Adrenal gland (tissue), 19 donors: ENCODE measurements at places on chromosomes 4 and X.

- no peak overlapping the region for H3K4me3 ChIP-seq
- H3K27me3 ChIP-seq = no peaks in the 10 kb centered on the region
- no peaks in the 10 kb centered on the region for H3K36me3 ChIP-seq
- H3K4me1 ChIP-seq = no peaks in the 10 kb centered on the region
- peak; percentile 5 for DNase-seq
- no peak overlapping the region for H3K27ac ChIP-seq
These were observed 2182.5 kb upstream of the AGA start for GRCh38 chr4:179624768-179625181.

GRCh38 chrX:17967888-17968287 lies 106.8 kb upstream of the RAI2 start:
- no peak for DNase-seq
- H3K27me3 ChIP-seq = peaks cover 5% of the 10 kb centered on the region
- H3K36me3 ChIP-seq = no peaks in the 10 kb centered on the region

GRCh38 chr4:112735474-112735951 lies 98.6 kb downstream of the LARP7 start:
- H3K4me1 ChIP-seq = no peaks in the 10 kb centered on the region
- H3K36me3 ChIP-seq = no peaks in the 10 kb centered on the region
- H3K27me3 ChIP-seq = no peaks in the 10 kb centered on the region

DNA sequence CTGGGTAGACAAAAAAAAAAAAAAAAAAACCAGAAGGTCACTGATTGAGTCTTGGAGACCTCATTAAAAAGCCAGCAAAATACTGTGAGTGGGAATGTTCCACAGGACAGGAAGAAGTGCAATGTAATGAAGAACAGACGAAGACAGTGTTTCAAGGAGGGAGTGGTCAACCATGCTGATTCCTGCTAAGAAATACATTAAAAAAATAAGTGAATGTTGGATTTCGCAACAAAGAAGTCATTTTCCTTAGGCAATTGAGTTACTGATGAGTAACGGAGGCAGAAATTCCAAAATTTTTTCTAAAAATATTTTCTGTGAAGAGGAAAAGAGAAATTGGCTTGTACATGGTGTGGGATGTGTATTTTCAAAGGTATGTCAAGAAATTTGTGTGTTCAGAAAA lies 94.3 kb upstream of the FAM47B start:
- no peaks in the 10 kb centered on the region for H3K36me3 ChIP-seq
- no peak overlapping the region for H3K4me3 ChIP-seq
- H3K27me3 ChIP-seq = no peaks in the 10 kb centered on the region
- no peak overlapping the region for H3K27ac ChIP-seq
- DNase-seq = no peak
- H3K4me1 ChIP-seq = no peaks in the 10 kb centered on the region

DNA sequence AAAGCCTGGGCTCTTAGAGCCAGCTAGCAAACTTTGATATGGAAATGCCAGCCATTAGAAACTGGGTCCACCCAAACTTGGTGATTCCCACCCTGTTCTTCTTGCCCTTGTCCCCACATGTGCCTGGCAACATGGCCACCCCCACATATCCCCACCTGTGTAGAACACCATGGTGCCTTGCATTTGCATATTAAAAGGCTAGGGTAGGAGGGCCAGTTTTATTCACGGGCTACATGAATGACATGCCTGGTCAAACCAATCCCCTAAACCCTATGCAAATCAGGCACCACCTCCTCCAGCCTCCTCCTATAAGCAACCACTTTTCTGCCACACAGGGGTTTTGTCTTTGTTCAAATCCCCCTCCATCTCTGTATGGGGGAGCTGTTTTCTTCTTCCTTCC lies 104.9 kb downstream of the CLNK start:
- H3K4me1 ChIP-seq = no peaks in the 10 kb centered on the region
- no peaks in the 10 kb centered on the region for H3K27me3 ChIP-seq
- no peak overlapping the region for H3K27ac ChIP-seq
- H3K4me3 ChIP-seq = no peak overlapping the region
- no peak for DNase-seq

GRCh38 chr4:147492761-147493160 lies 11.9 kb downstream of the EDNRA start:
- H3K4me3 ChIP-seq = no peak overlapping the region
- H3K36me3 ChIP-seq = no peaks in the 10 kb centered on the region
- no peaks in the 10 kb centered on the region for H3K4me1 ChIP-seq

DNA sequence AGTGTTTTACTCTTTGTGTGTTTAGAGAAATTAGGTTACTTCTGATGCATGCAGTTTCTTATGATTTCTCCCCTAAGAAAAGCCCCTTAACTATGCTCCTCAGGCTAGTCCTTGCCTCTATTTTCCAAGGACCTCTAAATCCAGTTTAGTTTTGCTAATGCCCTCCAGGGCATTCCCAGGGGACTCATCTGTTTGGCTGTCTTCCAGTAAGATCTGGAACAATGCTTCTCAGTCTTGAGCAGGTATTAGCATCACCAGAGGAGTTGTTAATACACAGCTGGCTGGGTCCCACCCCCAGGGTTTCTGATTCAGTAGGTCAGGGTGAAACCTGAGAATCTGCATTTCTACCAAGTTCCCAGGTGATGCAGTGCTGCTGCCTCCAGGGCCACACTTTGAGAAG lies 56.9 kb downstream of the OTC start:
- H3K27ac ChIP-seq = no peak overlapping the region
- H3K4me3 ChIP-seq = no peak overlapping the region
- no peaks in the 10 kb centered on the region for H3K4me1 ChIP-seq
- DNase-seq = no peak

DNA sequence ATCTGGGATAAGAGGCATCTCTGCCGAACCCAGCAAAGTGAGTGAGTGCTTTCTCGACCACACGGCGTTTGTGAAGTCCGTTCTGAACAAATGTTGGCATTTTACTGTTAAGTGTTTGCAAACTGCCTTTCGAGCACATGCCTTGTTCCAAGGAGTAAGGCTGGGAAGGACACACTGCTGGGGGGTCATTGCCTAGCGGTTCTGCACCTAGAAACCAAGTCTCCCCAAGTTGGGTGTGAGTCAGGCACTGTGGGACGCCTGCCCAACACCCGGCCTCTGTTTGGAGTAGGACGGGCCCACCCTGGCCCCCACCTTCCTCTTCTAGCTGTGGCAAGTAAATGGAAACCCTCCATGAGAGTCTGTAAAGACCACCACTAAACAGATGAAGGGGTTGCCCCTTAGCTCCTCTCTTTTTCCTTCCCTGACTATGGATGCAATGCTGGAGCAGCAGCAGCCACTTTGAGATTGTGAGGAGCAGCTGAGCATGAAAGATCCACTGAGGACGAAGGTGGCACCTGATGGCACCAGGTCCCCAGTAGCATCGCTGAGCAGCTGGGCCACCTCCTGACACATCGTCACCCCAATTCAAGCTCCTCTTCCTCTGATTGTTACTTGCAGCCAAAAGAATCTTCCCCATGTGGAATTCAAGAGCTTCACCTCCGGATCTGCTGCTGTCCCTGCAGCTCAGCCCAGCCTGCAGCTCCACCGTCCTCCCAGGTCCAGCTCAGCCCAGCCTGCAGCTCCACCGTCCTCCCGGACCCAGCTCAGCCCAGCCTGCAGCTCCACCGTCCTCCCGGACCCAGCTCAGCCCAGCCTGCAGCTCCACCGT lies 6.3 kb downstream of the CPLX1 start:
- H3K4me1 ChIP-seq = no peaks in the 10 kb centered on the region
- no peaks in the 10 kb centered on the region for H3K27me3 ChIP-seq
- H3K36me3 ChIP-seq = no peaks in the 10 kb centered on the region
- no peak for DNase-seq
- no peak overlapping the region for H3K27ac ChIP-seq

- H3K4me1 ChIP-seq = no peaks in the 10 kb centered on the region
- DNase-seq = no peak
- H3K36me3 ChIP-seq = no peaks in the 10 kb centered on the region
These were observed 474.5 kb downstream of the KLHL13 start for GRCh38 chrX:117641913-117642656.

DNA sequence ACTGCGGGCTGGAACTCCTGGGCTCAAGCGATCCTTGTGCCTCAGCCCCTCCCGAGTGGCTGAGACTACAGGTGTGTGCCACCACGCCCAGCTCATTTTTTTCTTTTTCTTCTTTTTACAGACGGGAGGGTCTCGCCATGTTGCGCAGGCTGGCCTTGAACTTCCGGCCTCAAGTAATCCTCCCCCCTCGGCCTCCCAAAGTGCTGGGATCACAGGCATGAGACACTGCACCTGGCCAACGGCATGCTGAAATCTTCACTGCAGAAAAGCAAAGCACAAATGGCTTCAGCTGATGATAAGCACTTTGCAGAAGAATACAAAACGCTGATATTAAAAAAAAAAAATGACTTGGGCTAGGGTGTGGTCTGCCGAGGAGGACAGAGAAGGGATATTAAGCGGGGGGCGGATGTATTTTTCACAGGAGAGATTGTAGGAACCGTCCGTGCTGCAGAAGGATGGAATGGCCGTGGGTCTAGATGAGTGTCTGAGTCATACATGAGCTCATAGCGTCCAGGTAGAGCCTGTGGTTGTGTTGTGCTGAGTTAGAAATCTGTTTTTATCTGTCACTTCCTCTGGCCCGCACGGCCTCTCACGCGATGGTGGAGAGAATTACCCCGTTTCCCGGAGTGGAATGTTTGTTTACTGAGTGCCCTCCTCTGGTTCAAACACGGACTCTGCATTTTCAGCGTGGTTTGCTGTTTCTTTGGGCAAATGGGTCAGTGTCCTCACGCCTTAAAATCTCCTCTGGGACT lies 8.5 kb upstream of the AKAP17A start:
- H3K27me3 ChIP-seq = no peaks in the 10 kb centered on the region
- H3K4me3 ChIP-seq = no peak overlapping the region
- no peak overlapping the region for H3K27ac ChIP-seq
- DNase-seq = no peak
- H3K4me1 ChIP-seq = no peaks in the 10 kb centered on the region
- H3K36me3 ChIP-seq = no peaks in the 10 kb centered on the region

GRCh38 chr4:122663814-122664610 lies 43.1 kb upstream of the IL21 start:
- no peak for DNase-seq
- H3K27ac ChIP-seq = no peak overlapping the region
- H3K4me3 ChIP-seq = no peak overlapping the region
- H3K27me3 ChIP-seq = no peaks in the 10 kb centered on the region
- no peaks in the 10 kb centered on the region for H3K36me3 ChIP-seq
- H3K4me1 ChIP-seq = peaks cover 9% of the 10 kb centered on the region

DNA sequence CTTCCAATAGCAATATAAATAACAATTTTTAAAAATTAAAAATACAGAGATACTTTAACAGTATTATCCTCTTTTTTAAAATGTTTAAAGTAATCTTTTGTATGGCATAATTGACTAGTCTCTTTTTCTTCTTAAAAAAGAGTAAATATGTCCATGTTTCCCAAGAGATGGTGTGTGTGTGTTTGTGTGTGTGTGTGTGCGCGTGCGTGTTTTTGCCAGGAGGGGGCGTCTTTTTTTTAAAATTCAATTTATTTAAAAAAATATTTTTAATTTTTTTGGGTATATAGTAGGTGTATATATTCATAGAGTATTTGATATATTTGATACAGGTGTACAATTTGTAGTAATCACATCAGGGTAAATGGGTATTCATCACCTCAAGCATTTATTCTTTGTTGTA lies 1073.7 kb downstream of the PCDH7 start:
- no peak overlapping the region for H3K27ac ChIP-seq
- H3K4me3 ChIP-seq = no peak overlapping the region
- no peaks in the 10 kb centered on the region for H3K27me3 ChIP-seq
- H3K4me1 ChIP-seq = no peaks in the 10 kb centered on the region

DNA sequence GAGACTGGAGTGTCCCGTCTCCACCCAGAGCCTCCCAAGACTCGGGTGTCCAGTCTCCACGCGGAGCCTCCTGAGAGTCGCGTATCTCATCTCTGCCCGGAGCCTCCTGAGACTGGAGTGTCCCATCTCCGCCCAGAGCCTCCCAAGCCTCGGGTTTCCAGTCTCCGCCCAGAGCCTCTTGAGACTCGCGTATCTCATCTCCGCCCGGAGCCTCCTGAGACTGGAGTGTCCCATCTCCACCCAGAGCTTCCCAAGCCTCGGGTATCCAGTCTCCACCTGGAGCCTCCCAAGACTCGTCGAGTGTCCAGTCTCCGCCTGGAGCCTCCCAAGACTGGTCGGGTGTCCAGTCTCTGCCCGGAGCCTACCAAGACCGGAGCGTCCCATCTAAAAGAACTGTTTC lies 2.3 kb downstream of the FAM47C start:
- no peaks in the 10 kb centered on the region for H3K4me1 ChIP-seq
- H3K27me3 ChIP-seq = no peaks in the 10 kb centered on the region
- H3K27ac ChIP-seq = no peak overlapping the region
- no peak for DNase-seq
- no peak overlapping the region for H3K4me3 ChIP-seq

GRCh38 chr4:101471201-101471600 lies 123.9 kb upstream of the PPP3CA start:
- no peak overlapping the region for H3K4me3 ChIP-seq
- H3K27ac ChIP-seq = no peak overlapping the region
- DNase-seq = no peak
- H3K4me1 ChIP-seq = no peaks in the 10 kb centered on the region
- H3K36me3 ChIP-seq = no peaks in the 10 kb centered on the region

DNA sequence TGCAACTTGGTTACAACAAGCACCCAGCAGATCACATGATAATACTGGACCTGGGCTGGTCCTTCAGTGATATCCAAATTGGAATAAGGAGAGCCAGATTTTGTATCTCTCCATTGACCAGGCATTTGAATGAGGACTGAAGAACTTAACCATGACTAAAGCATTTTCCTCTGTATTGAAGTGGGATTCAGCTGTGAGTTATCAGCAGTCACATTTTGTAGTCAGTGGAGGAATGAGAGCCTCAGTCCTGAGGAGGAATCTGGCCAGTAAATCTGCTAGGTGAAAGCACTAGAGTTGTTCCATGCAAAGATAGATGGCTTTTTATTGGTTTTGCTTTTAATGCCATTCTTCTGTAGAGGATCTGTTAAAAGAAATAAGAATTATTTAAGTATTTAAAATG lies 1506.0 kb downstream of the PCDH7 start:
- H3K4me1 ChIP-seq = no peaks in the 10 kb centered on the region
- no peak overlapping the region for H3K4me3 ChIP-seq
- H3K27me3 ChIP-seq = no peaks in the 10 kb centered on the region
- H3K27ac ChIP-seq = no peak overlapping the region

DNA sequence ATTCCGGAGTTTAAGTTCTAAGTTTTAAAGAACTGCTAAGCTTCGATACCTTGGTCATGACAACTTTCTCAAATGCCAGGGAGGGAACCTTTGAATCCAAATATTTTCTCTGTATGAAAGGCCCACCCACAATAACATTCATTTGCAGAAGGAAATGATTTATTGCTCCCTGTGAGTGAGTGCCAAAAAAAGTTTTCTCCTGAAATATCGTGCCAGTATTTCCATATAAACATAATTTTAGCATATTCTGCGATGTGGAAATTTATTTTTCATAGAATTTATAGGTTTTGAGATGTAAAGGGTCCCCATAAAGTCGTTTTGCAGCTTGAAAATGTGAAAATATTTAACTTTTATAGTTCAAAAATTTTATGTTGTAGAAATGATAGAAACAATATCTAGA lies 53.9 kb downstream of the BMPR1B start:
- DNase-seq = no peak
- no peaks in the 10 kb centered on the region for H3K36me3 ChIP-seq
- H3K27ac ChIP-seq = no peak overlapping the region
- no peak overlapping the region for H3K4me3 ChIP-seq
- H3K27me3 ChIP-seq = no peaks in the 10 kb centered on the region

- no peak overlapping the region for H3K4me3 ChIP-seq
- H3K36me3 ChIP-seq = no peaks in the 10 kb centered on the region
- H3K27me3 ChIP-seq = no peaks in the 10 kb centered on the region
- H3K4me1 ChIP-seq = peaks cover 9% of the 10 kb centered on the region
- DNase-seq = no peak
- H3K27ac ChIP-seq = no peak overlapping the region
These were observed 95.2 kb downstream of the MANBA start for GRCh38 chr4:102665527-102665926.
